Kasumi-1 (cell line): ENCODE measurements at places on chromosomes 6 and 20.

DNA sequence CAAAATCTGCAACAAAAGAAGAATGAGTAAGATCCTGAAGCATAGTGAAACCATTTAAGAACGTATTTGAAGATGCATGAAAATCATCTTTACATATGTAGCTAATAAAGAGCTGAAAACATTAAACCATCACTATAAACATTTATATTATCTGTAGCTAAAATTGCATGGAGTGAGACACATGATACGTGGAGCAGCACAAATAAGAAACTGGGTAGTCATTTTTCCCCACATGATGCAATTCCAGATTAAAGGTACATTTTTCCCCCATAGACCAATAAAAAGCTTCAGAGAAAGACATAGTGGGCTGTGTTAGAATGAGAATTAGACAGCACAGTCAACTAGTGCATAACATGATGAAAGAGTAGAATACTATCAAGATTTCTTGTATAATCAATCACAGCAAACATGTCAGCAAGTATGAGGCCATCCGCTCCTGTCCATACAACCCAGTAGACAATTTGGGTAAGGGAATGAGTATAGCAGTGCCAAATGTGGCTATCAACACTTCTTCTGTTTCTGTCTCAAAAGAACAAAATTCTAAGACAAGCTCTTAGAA, 67.0 kb downstream of the RSPO3 start:
- no peak for DNase-seq

DNA sequence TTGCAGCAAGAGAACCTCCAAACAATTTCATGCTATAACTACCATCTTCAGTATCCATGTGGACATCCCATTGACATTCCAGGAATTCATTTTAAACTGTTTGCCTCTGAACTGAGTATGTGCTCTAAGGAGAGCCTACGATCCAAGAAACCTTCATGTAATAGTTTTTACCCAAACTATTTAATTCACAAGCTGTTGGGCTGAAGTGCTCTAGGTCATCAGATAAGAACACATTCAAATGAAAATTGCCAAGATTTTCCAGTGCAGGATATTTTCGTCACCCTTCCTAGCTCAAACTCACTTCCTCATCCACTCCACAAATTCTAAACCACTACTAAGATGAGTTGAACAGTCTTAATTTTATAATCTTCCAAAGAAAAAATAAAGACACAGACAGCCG, 12.8 kb downstream of the RSPO3 start:
- no peak for DNase-seq

GRCh38 chr20:43971267-43971666, 56.6 kb downstream of the TOX2 start:
- DNase-seq: no peak

GRCh38 chr6:153023977-153024708, 21.6 kb upstream of the MTRF1L start:
- peak; percentile 57 for DNase-seq

GRCh38 chr6:106890447-106890846, 84.1 kb downstream of the CD24 start:
- no peak for DNase-seq

DNA sequence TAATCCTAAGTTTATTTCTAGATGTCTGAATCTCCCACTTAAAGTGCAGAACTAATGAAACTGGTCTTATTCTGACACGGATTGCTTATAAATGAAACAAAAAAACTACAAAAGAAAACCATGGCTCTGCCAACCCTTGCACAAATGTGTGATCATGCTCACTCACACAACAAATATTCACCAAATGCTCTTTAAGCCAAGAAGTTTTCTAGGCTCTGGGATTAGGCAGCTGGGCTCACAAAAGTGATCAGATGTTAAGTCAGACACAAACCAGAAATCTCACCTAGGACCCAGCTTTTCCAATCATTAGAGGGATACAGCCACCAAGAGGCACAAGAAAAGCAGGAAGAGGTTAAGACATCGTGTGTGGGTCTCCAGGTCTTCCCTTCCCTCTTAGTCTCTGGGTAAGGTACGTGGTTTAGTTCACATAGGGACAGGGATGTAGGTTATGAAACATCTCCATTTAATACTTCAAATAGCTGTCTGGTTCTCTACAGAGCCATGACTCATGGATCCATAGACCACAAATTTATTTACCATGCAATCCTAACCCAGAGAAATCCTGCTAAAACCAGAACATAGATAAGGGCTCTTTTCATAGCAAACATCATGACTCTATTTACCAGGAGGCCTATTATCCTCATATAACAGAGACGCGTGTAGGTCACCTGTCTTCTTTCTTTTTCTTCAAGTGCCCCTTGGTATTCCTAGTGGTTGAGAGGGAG, 165.2 kb downstream of the WDR27 start:
- no peak for DNase-seq

DNA sequence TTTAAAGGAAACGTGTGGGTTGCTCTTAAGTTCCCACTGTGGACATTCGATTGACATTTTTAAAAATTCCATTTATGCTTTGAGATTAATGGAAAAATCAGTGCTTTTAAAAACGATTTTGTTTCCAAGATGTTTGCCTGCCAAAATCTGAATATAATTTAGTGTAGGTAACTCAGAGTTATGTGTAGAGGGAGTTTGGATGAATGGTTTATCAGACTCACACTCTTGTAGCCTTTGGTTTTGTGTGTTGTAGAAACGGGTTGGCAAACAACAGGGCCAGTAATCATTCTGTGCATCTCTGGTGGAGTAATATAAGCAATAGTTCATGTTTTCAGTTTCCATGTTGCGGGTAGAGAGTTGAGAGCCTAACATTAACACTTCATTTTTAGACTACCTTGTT, 140.6 kb downstream of the RPS12 start:
- no peak for DNase-seq
